Fibroblast of pulmonary artery (primary cell): ENCODE measurements at places on chromosomes 12 and 14.
A peak's percentile ranks its signal among the peaks of the same experiment; 100 is the strongest.

GRCh38 chr14:22387776-22388241 lies 201.2 kb downstream of the DAD1 start:
- DNase-seq: no peak

DNA sequence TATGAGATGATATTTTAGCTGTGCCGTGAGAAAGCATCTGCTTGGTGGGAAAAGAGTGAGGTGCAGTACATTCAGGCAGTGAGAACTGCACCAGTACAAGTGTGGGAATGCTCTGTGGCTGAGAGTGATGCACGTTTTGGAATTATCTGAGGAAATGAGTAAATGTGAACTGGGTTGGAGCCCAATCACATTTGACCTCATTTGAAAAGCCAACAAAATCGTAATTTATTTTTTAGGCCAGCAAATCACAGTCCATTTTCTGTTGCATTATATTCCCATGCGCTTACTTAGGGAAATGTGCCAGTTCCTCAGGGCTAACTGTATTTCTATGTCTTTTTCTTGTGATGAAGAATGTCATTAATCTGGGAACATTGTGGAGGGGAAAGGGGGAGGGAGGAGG lies 77.3 kb downstream of the SNAPC1 start:
- peak; percentile 89 for DNase-seq

DNA sequence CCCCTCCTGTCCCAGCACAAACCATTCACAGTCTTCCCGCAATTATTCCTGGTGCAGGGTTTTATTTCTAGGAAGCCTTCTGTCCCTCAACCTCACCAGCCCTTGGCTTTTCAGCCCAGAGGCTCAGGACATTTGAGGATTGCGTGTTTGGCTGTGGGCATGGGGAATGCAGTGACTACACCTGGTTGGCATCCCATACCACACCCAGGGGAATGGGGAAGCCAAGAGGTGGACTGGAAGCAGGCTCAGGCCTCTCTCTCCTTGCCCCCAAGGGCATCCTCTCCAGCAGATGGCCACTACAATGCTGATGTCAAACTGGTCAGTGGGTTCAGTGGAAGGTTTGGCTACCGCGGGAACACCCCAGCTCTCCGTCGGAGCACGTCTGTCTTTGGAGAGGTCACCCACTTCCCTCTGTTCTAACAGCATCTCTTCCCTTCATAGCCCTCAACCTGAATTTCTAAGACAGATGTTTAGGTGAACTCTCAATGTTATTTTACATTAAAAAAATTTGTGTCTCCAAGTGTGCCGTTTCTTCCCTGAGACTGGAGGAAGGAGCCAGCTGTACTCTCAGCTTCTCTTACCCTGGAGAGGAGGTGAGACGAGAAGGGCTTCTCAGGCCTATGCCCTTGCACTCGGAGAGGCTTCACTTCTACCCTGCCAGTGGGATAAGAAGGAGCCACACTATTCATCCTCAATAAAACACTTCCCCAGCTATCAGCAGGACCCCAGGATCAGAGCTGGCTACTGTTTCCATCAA lies 35.5 kb downstream of the DCAF4 start:
- no peak for DNase-seq

- DNase-seq: no peak
These were observed 40.0 kb downstream of the GPR65 start for GRCh38 chr14:88044776-88045446.

- DNase-seq: no peak
These were observed 5.0 kb upstream of the RNU7-1 start for GRCh38 chr12:6938353-6939190.

- no peak for DNase-seq
These were observed 5.0 kb upstream of the CCND2 start for GRCh38 chr12:4268329-4269181.

DNA sequence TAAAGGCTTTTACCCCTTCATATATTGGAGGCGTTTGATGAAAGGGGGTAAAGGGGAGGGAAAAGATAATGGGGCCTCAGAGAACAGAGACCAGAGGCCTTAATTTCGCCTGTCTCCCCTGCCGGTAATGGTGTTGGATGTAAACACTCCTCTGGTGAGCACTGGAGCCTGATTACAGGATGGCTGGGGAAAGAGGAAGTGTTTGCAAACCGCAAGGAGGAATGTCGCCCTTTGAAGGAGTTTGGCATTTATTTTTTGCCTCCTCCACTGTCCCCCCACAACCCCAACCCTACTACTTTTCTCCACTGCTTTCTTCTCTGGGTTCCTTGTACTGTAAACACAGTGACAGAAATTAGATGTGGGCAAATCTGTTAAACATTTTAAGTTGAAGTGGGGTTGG lies 211.9 kb upstream of the TBX3 start:
- DNase-seq: peak; percentile 25

DNA sequence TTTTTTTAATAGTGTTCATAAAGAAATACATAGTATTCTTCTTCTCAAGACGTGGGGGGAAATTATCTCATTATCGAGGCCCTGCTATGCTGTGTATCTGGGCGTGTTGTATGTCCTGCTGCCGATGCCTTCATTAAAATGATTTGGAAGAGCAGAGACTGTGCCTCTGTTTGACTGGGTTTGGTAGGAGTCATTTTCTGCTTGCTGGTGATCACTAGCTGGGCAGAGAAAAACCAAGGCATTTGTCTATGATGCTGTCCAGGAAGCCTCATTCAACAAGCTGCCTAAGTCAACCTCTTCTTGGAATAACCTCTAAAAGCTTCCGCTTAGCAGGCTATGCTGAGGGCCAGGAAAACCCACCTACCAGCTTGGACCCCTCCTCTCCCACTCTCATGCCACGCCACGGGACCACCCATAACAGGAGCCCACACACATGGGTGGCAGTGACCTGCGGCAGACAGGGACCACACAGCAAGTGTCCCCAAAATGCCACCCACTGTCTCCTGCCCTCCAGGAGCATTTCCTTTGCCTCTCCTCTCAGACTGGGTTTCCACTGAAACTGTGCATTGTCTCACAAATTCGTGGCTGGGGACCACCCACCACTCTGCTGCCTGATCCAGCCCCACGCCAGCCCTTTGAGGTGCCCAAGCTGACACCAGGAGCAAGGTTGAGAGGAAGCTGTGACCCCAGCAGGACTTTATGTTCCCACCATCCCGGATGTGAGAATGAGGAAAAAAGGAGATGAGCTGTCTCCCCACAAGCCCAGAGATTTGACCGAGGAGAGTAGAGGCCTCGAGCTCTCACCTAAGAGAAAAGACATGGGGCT lies 36.8 kb downstream of the DAD1 start:
- DNase-seq: no peak

- no peak for DNase-seq
These were observed 52.1 kb upstream of the ATP2B1 start for GRCh38 chr12:89760783-89761182.

GRCh38 chr12:1646569-1647284 lies 17.7 kb downstream of the WNT5B start:
- no peak for DNase-seq

DNA sequence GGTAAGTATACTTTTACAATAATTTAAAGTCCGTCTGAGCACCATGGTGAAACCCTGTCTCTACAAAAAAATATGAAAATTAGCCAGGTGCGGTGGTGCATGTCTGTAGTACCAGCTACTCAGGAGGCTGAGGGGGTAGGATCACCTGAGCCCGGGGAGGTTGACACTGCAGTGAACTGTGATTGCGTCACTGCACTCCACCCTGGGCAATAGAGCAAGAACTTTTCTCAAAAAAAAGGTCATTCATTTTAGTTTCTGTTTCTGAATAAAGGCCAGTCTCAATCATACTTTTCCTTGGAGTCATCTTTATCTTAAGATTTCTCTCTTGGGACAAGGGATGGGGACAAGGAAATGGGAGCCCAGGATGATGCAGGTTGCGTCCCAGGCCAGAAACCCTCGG lies 12.9 kb downstream of the ANKRD13A start:
- no peak for DNase-seq

GRCh38 chr12:126198516-126198915 lies 1133.3 kb downstream of the AACS start:
- no peak for DNase-seq

DNA sequence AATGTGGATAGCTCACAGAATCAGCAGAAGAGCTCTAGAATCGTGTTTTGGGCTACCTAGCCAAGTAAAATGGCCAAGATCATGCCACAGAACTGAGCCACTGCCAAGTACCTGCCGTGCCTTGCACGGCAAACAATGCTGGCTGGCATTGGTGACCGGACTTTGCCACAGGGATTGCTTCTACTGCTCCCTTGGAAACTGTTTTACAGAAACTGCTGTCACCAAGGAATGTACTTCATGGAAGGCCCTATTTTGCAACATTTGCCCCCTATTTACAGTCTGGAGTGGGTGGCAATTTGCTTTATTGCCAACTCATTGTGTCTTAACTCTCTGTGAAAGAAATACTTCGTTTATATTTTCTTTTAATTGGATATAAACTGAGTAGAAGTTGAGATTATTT lies 49.0 kb downstream of the BORCS5 start:
- no peak for DNase-seq

- no peak for DNase-seq
These were observed 41.8 kb upstream of the TMTC2 start for GRCh38 chr12:82644896-82645295.

- DNase-seq: peak; percentile 89
These were observed 3.4 kb downstream of the BMP4 start for GRCh38 chr14:53953002-53953827.

- no peak for DNase-seq
These were observed 37.5 kb downstream of the EID3 start for GRCh38 chr12:104340925-104341611.

GRCh38 chr12:8031872-8032241 lies 659 bp upstream of the FOXJ2 start:
- DNase-seq: peak; percentile 13

DNA sequence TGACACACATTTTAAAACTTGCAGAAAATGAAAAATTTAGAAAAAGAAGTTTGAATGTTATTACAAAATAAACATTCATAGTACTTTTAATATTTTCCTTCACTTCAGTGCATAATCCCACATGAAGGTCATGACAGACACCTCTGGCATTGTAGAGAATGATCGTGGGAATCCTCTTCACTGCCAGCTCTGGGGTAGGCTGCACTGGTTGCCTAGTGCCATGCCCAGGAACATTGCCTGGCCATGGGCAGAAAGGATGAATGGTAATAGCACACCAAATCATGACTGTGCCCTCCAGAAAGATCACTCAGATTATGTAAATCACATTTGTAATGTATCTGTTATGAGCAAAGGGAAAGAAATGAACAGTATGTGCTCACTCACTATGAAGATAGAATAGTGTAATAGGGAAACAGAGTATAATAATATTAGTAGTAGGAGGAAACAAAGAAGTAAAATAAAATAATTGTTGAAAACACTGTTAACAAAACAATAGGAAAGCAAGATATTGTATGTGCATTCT lies 161.6 kb downstream of the PLCZ1 start:
- DNase-seq: peak; percentile 1

DNA sequence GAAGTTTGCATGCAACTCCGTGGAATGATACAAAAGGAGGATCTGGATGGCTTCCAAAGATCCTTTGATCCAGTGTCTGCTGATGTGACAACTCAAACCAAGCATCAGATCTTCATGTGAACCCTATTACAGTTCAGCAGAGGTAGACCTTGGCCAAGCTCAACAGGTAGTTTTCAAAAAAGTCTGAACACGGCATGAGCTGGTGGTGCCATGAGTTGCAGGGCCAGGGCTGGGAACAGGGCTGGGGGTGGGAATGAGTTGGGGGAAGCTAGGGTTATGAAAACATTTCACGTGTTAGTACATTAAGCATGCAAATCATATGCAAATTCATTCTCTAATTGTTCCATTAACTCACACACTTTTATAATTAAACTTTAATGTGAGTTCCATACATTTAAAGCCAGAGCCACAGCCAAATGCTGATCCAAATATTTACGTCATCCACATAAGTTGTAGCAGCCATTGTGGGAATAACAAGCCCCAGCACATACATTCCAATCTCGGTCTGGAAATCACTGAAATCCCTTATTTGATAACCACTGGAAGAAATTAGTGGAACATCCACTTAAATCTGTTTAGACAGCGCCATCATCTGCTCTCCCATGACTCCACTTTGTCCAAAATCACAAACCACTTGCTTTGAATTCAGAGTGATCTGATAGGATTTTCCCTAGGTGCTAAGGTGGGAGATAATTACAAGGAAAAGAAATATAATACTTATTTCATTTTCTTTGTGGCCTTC lies 158.5 kb downstream of the APAF1 start:
- no peak for DNase-seq

DNA sequence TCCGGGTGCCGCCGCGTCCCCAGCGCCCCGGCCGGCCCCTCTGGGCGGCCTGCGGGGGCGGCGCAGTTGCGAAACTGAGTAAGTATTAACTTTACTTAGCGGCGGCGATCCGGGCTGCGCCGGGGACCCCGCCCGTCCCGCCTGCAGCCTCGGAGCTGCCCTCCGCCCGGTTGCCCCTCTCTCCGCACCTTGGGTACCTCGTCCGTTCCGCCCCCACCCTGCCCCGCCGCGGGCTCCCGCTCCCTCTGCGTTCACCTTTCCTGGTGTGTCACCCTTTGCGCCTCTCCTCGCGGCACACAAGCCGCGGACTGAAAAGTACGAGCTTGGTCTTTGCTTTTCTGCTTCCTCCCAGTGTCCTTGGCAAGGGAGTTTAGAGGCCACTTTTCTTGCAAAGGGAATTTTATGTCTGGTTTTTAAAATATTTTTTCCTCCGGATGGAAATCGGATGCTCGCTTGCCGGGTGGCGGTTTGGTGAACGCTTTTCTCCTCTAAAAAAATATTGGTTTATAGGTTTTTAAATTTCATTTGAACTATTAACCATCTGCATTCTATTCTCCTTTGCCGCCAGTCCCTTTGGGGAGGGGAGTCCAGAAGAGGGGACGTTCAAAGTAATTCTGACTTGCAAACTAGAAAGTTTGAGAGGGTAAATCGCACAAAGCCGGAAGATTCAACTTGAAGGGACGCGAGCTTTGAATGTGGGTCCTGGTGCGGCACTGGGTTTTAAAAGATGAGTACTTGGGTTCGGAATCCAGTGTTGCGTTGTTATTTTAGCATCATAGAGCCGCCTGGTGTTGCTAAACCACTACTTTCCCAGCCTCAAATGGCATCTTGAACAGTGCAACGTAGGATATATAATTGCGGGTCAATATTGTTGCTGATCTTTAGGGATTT lies 834 bp downstream of the RASSF8 start:
- peak; percentile 88 for DNase-seq

DNA sequence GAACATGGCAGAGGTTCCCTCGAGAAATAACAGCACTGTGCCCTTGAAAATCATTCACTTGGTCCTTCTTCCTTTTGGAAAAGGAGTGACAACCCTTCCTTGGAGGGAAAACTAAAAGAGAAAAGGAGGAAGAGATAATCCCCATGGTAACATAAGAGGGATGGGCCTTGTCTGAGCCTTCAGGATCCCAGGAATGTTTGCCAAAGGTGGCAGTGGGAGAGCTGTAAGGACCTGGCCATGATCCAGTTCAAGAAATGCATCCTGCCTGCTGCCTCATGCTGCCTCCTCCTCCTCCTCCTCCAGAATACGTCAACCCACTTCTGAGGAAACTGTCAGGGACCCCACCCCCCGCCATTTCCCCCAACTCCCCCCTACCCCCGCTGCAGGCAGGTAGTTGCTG lies 118.8 kb downstream of the KCNK10 start:
- no peak for DNase-seq

- no peak for DNase-seq
These were observed 103.2 kb downstream of the TSPAN8 start for GRCh38 chr12:71054551-71054950.
